CD4-positive, alpha-beta T cell treated with Interleukin-15 for 4 hours (primary cell): ENCODE measurements at places on chromosomes 6 and 20.

DNA sequence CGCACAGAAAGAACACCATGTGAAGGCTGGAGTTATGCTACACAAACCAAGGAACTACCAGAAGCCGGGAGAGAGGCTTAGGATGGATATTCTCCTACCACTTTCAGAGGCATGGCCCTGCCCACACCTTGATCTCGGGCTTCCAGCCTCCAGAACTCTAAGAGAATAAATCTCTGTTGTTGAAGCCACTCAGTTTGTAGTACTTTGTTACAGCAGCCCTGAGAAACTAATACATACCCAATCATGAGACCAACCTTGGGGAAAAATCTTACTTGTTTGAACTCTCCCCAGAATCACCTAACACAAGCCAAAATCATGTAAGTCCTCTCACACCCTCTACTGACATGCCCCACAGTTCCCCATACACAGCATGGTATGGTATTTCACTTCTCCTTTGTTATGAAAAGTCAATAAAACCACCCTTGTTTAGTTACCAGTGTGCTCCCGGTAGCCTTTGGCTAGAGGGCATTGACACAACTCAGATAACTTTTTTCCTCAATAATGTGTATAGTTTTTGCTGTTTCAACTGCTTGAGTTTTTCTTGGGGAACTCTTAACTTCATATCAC is 40.7 kb upstream of the SLC2A12 start:
- DNase-seq = no peak

GRCh38 chr20:34626992-34627391 is 49.9 kb downstream of the PIGU start:
- DNase-seq = no peak

GRCh38 chr6:40922281-40922680 is 116.7 kb downstream of the UNC5CL start:
- no peak for DNase-seq

- no peak for DNase-seq
These were observed 12.5 kb upstream of the THBD start for GRCh38 chr20:23061734-23062561.

GRCh38 chr6:51250317-51250716 is 431.6 kb downstream of the TFAP2B start:
- DNase-seq = no peak

DNA sequence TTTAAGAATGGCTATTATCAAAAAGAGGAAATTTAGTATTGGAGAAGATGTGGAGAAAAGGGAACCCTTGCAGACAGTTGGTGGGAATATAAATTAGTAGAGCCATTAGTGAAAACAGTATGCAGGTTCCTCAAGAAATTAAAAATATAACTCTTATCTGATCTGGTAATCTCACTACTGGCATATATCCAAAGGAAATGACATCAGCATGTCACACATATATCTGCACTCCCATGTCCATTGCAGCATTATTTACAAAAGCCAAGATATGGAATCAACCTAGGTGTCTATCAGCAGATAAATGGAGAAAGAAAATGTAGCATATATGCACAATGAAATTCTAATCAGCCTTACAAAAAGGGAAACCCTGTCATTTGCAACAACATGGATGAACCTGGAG is 2.6 kb downstream of the SIRPG start:
- peak; percentile 37 for DNase-seq

- no peak for DNase-seq
These were observed 48.6 kb upstream of the SLC16A10 start for GRCh38 chr6:111038534-111039252.

DNA sequence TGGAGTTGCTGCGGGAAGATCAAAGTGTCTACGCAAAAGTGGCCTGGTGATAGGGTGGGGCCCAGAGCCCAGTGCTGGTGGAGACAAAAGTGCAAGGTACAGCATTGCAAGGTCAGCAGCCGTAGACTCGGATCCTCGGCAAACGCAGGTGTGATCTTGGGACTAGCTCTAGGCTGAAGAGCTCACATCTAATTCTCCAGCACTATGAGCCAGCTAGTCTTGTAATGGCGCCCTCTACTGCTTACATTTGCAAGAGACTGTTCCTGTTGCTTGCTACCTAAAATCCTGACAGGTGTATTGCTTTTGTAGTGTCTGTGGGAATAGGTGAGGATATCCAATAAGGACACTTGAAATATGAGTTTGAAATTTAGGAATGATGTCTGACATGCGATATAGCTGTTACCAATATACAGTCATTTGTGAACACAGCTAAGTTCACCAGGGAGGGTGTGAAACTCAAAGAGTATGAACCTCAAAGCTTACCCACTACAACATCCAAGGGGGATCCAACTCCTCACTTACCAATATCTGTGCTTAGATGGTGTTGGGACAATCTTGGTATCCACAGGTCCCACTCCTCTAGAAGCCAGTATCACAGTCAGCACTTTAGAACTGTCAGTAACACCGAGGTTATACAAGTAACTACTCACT is 58.4 kb downstream of the PDE7B start:
- peak; percentile 71 for DNase-seq

- no peak for DNase-seq
These were observed 142.4 kb upstream of the SLC24A3 start for GRCh38 chr20:19070026-19070425.

GRCh38 chr6:105263685-105264610 is 84.1 kb upstream of the POPDC3 start:
- DNase-seq = no peak

DNA sequence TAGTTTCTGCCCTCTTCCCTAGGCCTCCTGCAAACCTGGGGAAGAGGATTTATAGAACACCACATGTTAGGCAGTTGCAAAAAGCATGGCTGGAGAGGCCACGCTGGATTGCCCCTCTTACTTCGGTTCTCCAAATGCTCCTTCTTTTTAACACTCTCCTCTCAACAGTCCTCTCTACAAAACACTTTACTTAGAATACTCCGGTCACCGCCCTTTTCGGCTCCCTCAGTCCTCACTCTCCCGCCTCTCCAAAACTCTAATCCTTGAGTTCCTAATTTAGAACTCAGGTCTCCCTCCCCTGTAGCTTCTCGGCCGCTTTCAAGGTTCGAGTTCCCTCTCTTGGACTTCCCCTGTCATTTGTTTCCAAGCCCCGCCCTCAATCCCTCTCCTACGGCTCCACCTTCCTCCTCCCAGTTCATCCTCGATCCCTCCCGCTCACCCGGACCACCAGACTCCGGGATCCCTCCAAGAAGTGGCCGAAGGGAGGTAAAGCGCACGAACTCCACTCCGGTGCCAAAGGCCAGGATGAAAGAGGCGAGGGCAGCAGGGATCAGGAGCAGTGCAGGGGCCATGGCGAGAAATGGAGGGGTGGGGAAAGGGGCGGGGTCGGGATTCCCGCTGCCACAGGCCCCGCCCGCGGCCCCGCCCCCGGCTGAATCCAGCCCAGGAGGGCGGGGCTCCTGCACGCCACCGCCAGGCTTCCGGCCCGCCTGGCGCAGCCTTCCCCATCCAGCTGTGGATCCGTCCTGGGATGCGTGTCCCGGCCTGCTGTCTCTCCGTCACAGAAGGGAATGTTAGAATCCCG is at the start of gene NRM:
TSS of gene NRM (minus strand) at position 582 of the 805 bp plus-strand sequence. CDS start at position 572, 10 bp downstream.
- DNase-seq = peak; percentile 62

- DNase-seq = no peak
These were observed 41.0 kb downstream of the CYP24A1 start for GRCh38 chr20:54132612-54133433.

DNA sequence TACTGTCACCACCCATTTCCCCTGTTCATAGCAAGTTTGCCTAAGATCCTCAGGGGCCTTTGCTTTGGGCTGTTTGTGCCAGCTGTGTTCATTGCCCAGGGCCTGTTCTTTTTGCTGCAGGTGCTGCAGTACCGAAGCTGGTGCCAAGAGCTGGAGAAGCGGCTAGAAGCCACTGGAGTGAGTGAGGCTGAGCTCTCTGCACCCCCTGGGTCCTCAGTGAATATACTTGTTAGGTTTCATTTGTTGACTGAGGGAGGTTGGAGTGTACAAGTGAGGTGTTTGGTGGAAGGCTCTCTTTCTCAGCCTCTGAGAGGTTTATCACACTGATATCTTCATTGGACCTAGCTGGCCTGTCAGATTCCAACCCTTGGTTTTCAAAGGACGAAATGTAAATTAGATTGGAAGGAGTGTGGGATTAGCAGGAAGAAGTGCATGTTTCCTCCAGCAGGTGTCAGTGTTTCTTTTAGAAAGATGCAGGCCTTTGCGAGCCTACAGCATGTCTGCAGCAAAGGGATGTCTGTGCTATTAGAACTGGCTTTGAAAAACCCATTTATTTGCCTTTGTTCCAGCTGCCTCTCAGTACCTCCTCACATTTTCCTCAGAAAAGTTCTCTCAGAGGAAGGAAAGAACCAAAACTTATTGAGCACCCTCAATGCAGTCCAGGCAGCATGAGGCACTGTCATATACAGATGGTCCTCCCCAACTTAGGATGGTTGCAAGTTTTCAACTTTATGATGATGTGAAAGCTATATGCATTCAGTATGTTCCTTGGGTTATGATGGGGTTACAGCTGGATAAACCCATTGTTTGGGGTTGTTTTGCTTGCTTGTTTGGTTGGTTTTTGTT is 8.3 kb downstream of the CEP250 start:
- peak; percentile 72 for DNase-seq

- no peak for DNase-seq
These were observed 209.7 kb upstream of the SUPT3H start for GRCh38 chr6:45587229-45588060.

DNA sequence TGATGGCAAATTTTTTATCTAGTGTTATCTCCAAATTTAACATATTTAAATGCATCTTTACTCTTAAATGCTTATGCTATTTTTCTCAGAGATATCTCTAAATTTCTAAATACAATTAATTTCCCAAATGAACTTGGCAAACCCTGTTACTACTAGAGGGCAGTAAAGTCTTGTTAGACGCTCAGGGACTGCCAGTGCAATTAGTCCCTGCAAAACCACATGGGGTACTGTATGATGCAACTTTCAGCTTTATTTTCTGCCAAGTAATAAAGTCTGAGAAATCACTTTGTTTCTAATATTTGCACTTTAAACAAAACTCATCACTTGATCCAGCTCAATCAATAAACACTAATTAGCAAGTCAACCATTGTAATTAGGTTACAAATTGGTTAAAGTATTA is 76.0 kb upstream of the ADGRB3 start:
- DNase-seq = no peak

DNA sequence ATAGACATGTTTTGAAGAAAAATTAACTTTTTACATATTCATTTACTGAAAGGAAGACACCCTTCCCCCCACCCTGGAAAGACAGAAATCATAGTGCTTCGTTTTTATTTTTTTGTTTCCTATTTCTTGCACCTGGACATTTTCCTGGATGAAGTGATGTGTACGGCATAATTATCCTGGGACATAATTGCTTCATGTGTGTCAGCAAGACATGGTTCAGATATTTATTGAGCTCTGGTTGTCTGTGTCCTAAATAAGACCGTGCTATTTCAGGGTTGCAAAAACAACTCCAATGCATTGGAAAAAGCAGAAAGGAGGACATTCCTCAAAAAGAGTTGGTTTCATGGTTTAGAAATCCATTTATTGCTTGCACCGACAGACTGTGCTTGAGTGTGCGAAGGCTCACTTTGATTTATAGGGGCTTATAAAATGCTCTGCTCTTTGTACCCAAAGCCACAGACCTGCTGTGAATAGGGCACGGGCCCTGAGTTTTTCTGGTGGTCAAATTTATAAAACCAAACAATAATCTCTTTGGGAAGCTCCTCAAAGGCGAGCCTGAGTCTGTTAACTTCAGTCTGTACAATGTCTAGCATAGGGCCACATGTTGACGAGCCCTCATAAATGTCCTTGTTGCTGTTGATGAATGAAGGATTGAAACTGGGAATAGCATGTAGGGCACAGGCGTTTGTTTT is 179.5 kb downstream of the SOX4 start:
- DNase-seq = no peak

GRCh38 chr6:99412065-99412464 is 13.0 kb downstream of the PNISR start:
- no peak for DNase-seq

DNA sequence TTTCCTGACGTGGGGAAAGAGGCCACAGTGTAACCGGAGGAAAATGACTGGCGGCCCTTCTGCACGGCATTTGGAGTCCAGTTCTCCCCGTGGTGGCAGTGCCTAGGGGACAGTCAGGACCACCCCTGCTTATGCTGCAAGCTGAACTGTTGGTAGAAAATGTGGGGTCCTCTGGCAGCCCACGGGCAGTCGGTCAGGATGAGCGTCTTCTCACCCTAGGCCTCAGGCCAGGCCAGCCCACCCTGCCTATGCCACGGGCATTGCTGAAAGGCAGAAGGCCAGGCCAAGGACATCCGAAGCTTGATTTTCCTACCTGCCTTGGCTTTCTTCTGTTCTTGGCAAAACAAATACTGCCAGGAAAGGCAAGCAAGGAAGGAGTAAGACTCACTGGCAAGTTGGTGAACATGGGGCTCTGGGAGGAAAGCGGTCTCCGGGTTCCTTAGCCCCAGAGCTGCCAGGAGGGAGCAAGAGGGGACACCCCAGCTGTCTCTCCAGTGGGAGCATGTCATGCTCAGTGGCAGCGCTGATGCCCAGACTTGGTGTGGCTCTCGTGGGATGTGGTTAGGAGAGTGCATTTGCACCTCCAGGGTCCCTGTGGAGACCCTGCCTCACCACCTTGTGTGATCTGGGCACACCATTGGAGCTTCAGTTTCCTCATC is 311.6 kb downstream of the QKI start:
- DNase-seq = no peak

- DNase-seq = no peak
These were observed 161.0 kb downstream of the RALGAPA2 start for GRCh38 chr20:20551409-20551808.

- DNase-seq = no peak
These were observed 126.9 kb downstream of the LY86 start for GRCh38 chr6:6715465-6715864.

DNA sequence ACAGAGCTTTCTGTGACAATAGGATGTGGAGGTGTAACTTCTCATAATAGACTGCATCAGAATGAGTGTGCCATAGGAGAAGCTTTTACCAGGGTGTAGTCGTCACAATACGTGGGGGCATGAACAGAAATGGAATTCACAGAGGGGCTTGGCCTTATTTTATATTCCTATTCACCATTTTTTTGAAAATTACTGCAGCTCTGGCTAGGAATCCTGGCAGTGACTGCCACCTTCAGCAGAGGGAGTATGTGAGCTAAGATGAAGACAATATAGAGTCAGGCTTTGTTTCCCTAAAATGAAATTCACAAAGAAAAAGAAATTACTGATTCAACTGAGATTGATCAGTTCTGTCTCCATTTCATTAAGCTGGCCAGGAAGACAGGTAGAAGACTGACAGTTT is 13.9 kb downstream of the TOMM6 start:
- no peak for DNase-seq

DNA sequence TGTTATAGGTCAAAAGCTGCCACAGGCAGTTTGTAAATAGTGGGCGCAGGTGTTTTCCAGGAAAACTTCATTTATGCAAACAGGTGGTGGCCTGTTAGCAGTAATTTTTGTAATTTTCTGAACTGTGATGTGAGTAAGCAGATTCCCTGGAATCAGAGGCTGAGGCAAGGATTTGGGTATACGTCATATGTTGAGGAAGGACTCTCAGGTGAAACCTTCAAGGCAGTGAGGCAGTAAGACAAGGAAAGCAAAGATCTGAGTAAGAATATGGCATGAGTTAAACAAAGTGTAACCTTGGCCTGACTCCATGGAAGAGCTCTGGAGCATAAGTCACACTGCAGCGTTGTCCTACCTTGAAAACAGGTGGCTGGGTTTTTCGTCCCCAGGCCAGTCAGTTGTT is 291.1 kb upstream of the BTBD3 start:
- DNase-seq = no peak
